ENCODE measurements at places on chromosomes 5 and 9. TPM values are rescaled to one million over a fixed set of nuclear protein-coding genes. Genes with fewer than 3 reads are reported as not detected.

The DPYSL3 gene
- total RNA-seq, result 67.0 TPM

The CDH18 gene
- total RNA-seq, result not detected

GRCh38 chr5:10987276-10987924 is 226.4 kb upstream of the DAP start:
- no peak overlapping the region for H3K27ac ChIP-seq
- H3K27me3 ChIP-seq, result peaks cover 23% of the 10 kb centered on the region
- peaks cover 5% of the 10 kb centered on the region for H3K4me1 ChIP-seq

DNA sequence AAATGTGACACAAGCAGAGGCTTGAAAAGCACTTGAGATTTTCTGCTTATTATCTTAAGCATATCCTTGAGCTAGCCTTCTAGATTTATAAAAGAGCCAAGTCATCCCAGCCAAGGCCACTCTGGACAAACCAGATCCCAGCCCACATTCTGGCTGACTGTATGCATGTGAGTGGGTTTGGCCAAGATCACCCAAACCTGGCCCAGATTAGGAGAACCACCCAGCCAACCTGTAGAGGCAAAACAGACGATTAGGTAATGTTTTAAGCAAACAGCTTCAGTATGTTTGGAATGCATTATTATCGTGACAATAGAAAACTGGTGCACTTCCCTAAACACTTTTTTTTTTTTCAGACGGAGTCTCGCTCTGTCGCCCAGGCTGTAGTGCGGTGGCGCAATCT is 151.9 kb downstream of the SPATA31D1 start:
- no peak for DNase-seq
- H3K27ac ChIP-seq, result no peak overlapping the region
- no peaks in the 10 kb centered on the region for H3K4me1 ChIP-seq
- no peaks in the 10 kb centered on the region for H3K27me3 ChIP-seq
- H3K36me3 ChIP-seq, result no peaks in the 10 kb centered on the region

- H3K27ac ChIP-seq, result no peak overlapping the region
- DNase-seq, result no peak
- no peaks in the 10 kb centered on the region for H3K27me3 ChIP-seq
- no peak overlapping the region for H3K4me3 ChIP-seq
These were observed 71.4 kb upstream of the FBXW11 start for GRCh38 chr5:172077664-172078425.

DNA sequence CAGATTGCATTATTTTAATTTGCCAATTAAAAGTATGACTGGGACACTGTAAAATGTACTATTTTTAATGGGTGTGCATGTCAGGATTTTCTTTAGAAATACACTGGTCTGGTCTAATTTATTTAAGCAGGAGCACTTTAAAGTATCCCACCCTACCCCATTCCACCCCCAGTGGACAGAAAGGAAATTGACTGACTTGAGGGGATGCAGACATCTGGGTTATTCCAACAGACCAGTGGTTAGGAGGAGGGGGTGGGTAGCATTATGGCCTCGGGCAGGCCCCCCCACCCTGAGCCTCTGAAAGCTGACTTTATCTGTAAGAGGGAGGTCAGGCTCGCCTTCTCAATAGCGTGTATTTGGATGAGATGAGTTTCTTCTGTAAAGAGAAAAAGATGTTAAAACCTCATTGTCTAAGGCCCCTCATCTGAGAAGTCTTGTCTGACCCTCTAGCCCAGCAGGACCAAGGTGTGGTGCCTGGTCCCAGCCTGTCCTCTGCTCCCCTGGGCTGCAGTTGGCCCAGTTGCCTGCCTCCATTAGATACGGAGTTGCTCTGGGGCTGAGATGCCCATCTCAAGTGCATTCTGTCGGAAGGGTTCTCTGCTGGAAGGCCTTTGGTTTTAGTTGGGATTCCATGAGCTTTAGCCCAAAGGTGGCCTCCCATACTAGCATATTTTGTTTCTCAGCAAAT is 4.4 kb downstream of the HNRNPAB start:
- no peak overlapping the region for H3K4me3 ChIP-seq
- no peak for DNase-seq
- peaks cover 67% of the 10 kb centered on the region for H3K4me1 ChIP-seq
- peak overlapping the region; percentile 18 for H3K27ac ChIP-seq
- peaks cover 74% of the 10 kb centered on the region for H3K36me3 ChIP-seq
- no peaks in the 10 kb centered on the region for H3K27me3 ChIP-seq

- no peaks in the 10 kb centered on the region for H3K36me3 ChIP-seq
- H3K27ac ChIP-seq, result no peak overlapping the region
- H3K4me3 ChIP-seq, result no peak overlapping the region
- no peaks in the 10 kb centered on the region for H3K27me3 ChIP-seq
- peak; percentile 60 for DNase-seq
These were observed 214.3 kb upstream of the GRIA1 start for GRCh38 chr5:153276151-153276550.

Data from stomach (tissue), 19 donors.